NCI-H1417 (cell line): ENCODE measurements at places on chromosomes 3 and 15.

DNA sequence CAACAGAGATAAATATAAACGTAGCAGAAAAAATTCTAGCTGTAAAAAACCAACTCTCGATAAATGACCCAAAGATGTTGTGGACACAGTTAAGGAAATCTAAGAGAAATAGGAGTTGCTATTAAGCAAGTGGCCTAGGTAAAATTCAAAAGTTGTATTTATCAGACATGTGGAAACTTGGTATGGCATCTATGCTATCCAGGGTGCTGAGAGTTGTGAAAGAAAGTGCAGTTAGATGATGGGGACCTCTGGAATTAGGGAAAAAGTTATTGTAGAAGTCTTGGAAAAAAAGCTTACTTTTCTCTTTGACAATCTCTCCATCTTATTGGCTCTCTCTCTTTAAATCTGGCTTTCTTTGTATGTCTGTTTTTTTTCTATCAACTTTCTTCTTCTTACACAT, 1090.9 kb downstream of the TBL1XR1 start:
- no peak for DNase-seq

DNA sequence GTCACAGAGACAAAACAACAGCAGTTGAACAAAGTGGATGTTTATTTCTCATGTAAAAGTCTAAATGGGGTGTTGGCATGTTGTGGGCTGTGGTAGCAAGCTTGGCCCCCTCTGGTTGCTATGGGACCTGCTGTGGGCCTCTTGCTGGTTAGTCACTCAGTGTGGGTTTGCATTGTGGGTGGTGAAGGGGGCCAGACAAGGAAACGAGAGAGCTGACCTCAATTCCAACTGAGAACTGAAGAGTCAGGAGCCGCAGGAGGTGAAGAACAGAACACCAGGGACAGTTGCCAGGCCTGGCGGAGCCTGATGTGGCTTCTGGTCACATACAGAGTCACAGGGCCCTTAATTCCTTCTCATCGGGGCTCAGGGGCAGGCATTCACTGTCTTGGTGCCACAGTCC, 1.9 kb upstream of the ADPGK start:
- DNase-seq, result no peak

- DNase-seq, result no peak
Observed at GRCh38 chr15:91801836-91802534, 51.5 kb upstream of the SLCO3A1 start.

DNA sequence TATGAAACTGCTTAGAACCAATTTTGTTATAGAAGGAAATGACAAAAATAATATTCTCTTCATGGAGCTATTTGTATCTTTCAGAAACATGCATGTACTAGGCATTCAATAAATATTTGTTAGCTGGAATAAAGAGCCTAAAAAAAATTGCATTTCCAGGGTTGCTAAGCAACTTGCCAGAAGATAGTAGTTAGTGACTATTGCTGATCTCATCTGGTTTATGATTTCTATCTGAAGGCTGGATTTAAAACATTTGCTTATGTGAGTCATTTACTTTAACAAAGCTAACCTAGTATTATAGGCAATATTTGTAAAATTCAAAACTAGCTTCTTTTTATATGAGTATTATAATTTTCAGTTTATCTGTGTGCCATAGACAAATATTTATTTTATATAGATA, 78.3 kb downstream of the NAALADL2 start:
- no peak for DNase-seq

DNA sequence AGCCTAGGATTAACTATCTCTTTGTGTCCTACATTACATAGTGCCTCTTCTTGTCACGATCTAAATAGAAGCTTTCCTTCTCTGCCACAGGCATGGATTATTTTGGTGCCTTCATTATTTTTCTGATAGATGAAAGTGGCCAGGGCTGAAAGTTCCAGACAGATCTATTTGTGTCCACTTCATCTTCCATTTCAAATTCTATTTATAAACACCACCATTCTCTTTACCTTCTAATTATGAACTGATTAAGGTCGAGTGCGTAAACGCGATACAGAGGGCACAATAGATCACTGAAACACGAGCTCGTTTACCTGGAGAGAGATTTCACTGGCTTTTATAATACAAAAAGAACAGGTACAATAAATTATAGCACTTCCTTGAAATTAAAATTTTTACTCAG, 105.0 kb downstream of the EDEM1 start:
- DNase-seq, result peak; percentile 19

DNA sequence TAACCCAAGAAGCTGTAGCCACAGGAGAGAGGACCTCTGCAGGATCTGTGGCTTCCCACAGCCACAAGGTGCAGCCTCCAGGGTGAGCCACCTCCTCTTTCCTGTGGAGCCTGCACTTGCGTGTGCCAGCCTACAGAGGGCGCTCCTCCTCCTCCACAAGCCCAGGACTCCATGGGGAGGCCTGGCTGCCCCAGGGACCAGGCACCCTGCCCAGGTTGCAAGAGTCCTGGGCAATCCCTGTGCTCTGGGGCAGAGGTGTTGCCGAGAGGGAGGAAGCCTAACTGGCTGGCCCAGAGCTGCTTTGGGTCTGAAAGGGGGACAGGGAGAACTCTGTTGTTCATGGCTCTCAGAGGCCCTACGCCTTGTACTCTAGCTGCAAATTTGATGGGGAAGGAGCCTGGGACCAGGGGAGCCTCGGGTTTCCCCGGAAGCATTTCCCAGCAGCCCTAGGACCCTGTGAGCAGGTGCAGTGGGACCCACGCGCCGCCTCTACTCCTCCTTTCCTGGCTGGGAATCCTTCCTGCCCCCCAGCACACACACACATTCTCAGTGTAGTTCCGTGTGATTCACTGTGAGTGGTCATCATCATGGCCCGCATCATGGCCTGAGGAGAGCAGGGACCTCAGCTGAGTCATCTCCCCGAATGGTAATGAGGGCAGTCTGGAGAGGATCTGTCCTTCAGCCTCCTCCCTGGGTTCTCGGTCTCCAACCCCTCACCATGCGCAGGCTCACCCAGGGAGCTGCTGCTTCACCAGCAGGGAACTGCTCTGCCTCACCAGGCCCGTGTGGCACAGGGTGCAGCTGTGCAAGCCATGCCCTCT, 24.3 kb downstream of the TBC1D21 start:
- no peak for DNase-seq

GRCh38 chr15:81101894-81102815, 31.9 kb upstream of the CFAP161 start:
- no peak for DNase-seq

GRCh38 chr3:55170444-55170843, 242.6 kb upstream of the LRTM1 start:
- DNase-seq, result no peak
